GM10248 (cell line): ENCODE measurements at places on chromosomes 16 and 17.

DNA sequence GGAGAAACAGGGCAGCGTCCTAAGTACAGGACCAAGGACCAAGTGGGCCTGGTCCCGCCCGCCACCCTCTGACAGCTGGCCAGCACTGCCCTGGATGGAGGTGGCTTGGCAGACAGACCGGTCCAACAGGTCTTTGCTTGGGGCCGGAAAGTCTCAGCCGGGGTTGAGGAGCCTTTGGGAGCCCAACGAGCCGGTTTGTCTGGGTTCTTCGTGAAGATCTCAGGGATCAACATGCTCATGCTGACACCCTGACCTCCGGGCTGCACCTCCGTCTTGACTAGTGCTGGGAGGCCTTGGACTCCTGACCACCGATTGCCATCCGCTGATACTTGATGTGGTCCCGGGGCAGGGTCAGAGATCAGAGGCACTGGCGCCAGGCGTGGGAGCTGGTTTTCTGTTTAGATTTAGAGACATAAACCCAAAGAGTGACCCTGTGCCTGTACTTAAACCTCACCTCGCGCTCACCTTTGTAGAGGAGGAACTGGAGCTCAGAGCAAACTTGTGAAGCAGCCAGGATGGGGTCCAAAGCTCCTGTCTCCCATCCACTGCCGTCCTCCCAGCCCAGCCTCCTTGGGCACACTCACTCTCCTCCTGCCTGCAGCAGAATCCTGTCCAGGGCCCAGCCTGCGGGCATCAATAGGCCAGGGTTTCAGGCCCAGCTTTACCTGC, 92.1 kb upstream of the GSE1 start:
- DNase-seq = no peak

DNA sequence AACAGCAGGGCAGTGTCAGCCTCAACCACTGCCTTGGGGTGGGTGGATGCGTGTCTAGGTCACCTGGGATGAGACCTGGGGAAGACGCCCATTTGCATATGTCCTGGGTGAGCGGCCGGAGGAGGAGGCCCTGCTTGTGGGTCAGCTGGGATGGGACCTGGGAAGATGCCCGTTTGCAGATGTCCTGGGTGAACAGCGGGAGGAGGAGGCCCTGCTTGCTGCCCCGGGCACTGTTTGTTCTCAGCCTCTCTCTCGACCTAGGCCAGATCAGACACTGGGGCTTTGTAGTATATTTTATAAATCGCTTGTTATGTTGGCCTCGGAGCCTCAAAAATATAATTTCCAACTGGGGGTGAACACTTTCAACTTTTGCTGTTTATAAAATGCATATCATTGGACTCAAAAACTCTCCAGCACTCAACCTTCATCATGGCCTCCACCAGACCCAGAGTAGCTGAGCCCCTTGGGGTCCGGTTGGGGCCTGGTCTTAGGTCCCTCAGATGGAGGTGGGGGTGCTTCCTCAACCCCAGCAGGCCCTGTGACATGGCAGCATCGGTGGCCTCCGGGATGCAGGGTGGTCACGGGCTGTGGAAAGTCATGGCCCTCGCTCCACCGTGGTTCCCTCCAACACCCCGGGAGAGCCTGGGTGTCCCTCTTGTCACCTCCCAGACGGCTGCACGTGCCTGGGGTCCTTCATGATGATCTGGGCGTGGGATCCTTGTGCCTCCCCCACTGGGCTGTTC, 17.3 kb downstream of the DBNDD1 start:
- DNase-seq = no peak

- DNase-seq = no peak
Observed at GRCh38 chr16:85436207-85436606, 176.9 kb upstream of the GSE1 start.

DNA sequence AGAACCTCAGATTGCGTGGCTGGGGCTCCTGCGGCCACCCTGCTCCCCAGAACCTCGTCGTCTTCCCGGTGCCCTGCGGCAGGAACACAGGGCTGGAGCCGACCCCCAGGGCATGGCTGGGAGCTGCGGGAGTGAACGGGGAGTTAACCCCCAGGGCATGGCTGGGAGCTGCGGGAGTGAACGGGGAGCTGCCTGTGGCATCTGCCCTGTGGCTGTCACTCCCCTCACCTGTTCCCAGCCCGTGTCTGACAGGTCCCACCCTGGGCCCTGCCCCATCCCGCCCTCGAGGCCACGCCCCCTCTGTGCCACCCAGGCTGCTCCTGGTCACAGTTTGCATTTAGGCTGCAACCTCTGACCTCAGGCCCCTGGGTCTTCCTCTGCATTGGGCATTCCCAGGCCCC, 39.4 kb upstream of the ACSF3 start:
- no peak for DNase-seq

DNA sequence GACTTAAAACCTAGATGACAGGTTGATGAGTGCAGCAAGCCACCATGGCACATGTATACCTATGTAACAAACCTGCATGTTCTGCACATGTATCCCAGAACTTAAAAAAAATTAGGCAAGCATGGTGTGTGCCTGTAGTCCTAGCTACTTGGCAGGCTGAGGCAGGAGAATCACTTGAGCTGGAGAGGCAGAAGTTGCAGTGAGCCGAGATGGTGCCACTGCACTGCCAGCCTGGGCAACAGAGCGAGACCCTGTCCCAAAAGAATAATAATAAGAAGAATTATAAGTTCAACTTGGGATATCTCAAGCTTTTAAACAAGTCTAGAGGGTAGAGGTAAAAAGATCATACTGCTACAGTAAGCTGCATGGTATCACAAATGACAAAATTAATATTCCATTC, 9.8 kb downstream of the CDC6 start:
- DNase-seq = no peak

GRCh38 chr17:30921544-30922196, at the start of gene ADAP2:
Gene ADAP2, plus strand, starts transcription at chr17:30921945. Its CDS starts 70 bp downstream, at chr17:30922015.
- peak; percentile 69 for DNase-seq

GRCh38 chr17:50557630-50558029, 2.9 kb upstream of the CACNA1G start:
- DNase-seq = no peak

DNA sequence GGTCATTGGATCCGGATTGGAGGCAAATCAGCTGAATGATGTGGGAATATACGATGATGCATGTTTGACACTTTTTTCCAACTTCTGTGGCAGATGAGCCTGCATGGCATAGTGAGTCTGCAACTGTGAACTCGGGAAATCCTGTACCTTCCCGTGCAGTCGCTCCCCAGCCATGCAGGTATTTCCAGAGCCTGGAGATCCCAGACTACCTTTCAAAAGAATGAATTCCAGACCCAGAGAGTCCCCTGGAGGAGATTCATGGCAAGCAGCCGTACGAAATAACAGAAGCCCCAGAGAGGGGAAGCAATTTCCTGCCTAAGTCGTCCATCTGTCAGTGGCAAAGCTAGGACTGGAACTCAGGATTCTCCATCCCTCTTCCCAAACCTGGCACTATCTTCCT, 75.7 kb upstream of the FAM20A start:
- DNase-seq = no peak

DNA sequence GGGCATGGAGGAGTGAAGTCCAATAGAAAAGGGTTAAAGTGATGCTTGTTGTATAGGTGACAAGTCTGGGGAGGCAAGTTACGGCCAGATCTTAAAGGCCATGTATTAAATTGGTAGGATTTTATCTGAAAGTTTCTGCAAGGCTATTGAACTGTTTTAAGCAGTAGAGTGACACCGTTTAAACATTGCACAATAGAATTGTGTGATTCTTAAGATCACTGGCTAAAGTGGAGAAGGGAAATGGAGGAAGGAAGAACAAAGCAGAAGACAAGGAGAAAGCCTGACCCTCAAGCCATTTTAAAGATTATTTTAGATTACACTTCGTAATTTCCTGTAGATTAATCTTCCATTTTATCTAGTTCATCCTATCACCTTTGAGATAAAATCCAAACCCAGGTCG, 5.6 kb upstream of the MPHOSPH6 start:
- DNase-seq = no peak

DNA sequence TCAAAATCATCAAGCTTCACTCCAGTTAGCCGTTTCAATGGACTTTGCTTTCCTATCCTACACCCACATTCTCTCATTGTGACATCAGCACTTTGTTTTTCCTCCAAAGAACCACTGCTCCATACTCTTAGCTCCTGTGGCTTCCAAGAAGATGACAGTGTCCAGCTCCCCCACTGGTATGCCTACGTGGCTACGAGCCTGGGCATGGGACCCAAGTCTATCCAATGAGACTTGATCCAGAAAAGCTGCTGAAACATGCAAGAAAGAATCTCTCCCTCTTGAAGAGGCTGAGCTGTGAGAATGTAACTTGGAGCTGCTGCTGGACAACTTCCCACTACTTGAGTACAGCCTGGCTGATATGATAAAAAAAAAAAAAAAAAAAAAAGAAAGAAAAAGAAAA, 9.4 kb downstream of the TOX3 start:
- no peak for DNase-seq

DNA sequence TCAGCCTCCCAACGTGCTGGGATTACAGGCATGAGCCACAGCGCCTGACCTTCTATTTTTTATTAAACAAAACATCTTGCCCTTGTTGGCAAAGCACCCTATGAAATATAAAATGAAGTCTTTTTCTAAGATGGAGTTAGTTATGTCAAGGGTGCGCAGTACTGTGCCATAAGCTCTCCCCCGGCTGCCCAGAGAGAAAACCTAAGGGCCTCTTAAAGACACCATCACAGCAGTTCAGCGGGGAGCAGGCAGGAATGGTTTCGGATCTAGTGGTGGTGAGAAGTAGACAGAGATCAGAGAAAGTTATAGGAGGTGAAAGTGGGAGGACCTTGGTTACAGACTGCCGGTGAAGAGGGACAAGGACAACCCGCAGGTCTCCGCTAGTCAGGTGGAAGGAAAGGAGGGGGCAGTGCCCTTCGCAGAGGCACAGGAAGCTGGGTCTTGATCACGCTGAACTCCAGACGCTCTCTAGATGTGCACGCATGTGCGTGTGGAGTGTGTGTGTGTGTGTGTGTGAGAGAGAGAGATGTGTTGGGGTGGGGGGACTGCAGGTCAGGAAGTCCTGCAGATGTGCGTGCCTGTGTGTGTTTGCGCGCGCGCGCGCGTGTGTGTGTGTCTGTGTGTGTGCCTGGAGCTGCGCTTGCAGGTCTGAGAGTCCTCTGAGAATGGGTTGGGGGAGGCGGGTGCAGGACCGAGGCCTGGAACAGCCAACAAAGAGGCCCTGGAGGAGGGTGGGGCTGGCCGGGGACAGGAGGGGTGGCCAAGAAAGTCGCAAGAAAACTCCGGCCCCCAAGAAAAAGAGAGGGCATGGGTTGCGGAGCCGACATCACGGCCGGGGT, 748 bp upstream of the CMTM3 start:
- peak; percentile 61 for DNase-seq

- DNase-seq = no peak
Observed at GRCh38 chr16:63230421-63231040, 1194.3 kb upstream of the CDH8 start.

GRCh38 chr17:77352441-77352840, 211.7 kb downstream of the SEC14L1 start:
- DNase-seq = peak; percentile 10

DNA sequence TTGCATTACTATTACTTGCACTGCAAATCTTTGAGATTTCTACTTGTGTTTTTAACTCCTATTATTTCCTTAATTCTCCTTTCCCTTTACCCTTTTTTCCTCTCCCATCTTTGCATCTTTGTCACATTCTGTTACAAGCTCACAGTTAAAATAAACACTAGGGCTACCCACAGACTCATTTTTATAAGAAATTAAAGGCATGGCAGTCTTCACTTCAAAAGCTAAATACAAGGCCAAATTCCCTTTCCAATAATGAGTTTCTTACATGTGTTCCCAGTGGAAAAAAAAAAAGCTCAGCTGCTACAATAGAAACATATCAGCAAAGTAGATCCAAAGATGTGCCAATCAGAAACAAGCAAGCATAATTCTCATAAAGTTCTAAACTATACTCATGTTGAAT, 3.7 kb upstream of the BRIP1 start:
- DNase-seq = no peak

DNA sequence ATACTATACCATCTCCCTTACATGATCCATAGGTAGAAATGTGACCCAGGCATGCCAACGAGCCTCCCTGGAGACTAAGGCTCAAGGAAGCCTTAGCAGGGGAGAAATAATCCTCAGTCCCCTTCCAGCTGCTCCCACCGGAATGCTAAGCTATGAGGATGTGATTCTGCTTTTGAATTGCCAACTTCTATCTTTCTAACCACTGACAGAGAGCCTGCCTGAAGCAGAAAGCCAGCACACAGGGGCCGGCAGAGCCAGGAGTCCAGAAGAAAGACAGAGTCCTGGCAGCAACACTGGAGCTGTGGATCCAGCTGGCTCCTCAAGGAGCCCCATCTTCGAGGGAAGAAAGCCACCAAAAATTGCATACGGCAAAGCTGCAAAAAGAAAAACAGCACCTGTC, 579.6 kb upstream of the CDH5 start:
- DNase-seq = no peak

DNA sequence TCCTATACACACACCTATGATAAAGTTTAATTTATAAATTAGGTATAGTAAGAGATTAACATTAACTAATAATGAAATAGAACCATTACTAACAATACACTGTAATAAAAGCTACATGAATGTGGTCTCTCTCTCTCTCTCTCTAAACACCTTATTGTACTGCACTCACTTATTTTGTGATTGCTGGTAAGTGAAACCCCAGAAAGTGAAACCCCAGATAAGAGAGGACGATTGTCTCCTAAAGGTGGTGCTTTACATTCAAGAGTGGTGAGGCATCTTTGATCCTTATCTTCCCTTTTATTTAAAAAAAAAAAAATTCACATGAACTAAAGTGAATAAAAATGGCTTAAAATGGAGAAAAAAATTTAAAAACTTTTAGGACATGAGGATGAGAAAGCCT, 80.1 kb upstream of the TRAP1 start:
- DNase-seq = no peak

- no peak for DNase-seq
Observed at GRCh38 chr17:82332669-82333278, 792 bp downstream of the SECTM1 start.

DNA sequence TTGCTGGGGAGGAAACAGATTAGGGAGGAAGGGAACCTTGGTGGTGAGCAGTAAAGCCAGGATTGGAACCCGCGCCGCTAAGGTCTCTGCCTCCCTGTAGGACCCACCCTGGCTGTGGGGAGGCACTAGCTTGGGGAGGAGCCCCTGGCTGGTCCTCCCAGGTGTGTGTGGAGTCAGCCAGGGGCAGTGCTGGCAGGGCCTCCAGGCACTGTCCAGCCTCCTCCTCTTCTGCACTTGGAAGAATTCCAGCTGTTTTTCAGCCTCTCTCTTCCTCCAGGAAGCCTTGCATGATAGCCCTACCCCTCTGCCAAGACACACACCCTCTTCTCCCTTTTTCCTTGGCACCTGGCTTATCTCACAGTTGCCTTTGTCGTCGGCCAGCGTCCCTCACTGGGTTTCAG, 34.8 kb downstream of the TMEM235 start:
- DNase-seq = no peak

DNA sequence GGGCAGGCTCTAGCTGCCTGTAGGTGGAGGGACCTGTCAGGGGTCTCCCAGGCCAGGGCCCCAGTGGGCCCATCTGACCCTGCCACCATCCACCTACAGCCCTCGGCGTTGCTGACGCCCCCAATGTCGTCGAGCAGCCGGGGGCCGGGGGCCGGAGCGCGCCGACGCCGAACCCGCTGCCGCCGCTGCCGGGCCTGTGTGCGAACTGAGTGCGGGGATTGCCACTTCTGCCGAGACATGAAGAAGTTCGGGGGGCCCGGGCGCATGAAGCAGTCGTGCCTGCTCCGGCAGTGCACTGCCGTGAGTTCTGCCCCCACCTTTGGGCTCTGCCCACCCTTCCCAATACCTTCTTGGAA, 2.2 kb downstream of the FBXL19 start:
- DNase-seq = no peak
